NB4 (cell line): ENCODE measurements at places on chromosomes 4 and X.

DNA sequence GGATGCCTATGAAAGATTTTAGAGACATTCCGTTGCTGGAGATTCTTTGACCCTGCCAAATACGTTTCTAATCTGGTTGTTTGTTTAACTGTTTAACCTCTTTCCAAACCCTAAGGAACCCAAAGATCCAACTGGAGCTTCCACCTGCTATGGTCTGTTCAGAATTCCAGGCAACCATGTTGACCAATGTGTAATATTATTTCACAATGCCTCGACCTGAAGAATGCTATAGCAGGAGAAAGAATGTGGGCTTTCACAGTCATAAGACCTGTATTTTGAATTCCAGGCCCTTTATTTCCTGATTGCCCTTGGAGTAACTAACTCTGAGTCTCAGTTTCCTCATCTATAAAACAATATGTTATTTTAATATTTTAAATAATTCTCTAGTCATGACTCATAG is 90.8 kb downstream of the COL25A1 start:
- DNase-seq = no peak

DNA sequence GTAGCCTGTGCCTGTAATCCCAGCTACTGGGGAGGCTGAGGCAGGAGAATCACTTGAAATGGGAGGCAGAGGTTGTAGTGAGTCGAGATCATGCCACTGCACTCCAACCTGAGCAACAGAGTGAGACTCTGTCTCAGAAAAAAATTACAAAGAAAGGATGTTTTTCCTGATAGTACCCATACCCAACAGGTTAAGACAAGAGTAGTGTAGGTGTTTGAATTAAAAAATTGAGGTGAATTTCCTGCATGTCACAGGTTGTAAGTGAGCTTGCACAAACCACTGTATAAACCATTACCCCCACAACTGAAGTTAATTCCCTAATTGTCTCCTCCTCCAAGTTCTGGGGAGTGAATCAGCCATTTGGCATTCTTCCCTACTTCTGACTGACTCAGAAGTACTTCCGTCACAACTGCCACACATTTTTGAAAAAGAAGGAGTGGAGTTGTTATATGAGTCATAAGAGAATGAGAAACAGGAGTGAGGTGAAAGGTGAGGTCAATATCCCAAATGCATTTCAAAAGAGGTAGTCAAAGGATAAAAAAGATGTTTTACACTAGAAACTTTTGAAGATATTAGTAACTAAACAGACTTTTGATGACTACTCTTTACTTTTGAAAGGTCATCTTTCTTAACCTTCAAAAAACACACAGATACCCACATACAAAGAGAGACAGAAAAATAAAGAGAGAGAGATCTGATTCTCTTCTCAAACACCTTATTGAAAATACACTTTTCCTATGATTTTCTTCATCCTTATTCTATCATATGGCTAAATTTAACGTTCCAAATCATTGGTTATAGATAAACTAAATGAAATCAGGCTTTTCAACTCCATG is 134.5 kb downstream of the BTC start:
- DNase-seq = peak; percentile 20

GRCh38 chr4:150082241-150082640 is 4.0 kb downstream of the DCLK2 start:
- no peak for DNase-seq

- peak; percentile 35 for DNase-seq
Measured at GRCh38 chr4:127249066-127249766, 383.5 kb upstream of the INTU start.

GRCh38 chrX:8820910-8821527 is 19.8 kb upstream of the FAM9A start:
- DNase-seq = peak; percentile 18

- DNase-seq = no peak
Measured at GRCh38 chr4:165580351-165580905, 201.6 kb downstream of the CPE start.

- no peak for DNase-seq
Measured at GRCh38 chrX:48578661-48579128, 4.4 kb downstream of the RBM3 start.

DNA sequence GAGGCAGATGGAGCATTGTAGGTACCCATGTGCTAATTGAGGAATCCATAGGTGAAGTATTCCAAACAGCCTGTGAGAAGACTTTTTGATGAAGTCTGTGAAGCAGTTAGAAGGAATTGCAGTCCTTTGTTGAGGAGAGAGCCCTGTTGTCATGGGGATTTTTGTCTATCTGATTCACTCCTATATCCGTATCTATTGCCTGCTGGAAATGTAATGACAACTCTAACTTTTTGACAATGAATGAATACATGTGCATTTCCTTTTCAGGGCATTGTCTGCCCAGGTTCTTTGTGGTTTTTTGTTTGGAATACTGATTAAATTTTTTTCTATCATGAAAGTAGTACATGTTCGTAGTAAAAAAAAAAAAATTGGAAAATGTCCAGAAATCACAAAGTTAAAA is 31.1 kb downstream of the STK32B start:
- DNase-seq = no peak

- no peak for DNase-seq
Measured at GRCh38 chr4:62676962-62677361, 1476.8 kb downstream of the ADGRL3 start.

- DNase-seq = no peak
Measured at GRCh38 chr4:56870946-56871345, 36.8 kb upstream of the REST start.

GRCh38 chrX:117838581-117839331 is 277.9 kb downstream of the KLHL13 start:
- DNase-seq = no peak

DNA sequence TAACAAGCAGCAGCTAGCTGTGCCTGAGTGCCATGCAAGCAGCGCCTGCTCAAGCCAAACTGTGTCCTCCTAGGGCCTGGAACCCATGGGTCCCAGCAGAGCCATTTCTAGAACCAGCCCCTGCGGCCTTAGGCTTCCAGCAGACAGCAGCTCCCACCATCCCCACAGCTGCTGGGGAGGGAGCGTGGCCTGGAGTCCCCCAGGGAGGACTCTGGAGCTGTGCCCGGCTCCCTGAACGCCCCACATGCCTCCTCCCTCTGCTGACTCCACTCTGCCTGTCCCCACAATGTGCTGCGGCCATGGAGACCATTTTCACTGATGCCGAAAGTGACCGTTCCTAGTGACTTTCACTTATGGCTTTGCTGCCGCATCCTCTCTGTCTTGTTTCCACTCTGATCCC is 45.9 kb downstream of the GAK start:
- DNase-seq = no peak

DNA sequence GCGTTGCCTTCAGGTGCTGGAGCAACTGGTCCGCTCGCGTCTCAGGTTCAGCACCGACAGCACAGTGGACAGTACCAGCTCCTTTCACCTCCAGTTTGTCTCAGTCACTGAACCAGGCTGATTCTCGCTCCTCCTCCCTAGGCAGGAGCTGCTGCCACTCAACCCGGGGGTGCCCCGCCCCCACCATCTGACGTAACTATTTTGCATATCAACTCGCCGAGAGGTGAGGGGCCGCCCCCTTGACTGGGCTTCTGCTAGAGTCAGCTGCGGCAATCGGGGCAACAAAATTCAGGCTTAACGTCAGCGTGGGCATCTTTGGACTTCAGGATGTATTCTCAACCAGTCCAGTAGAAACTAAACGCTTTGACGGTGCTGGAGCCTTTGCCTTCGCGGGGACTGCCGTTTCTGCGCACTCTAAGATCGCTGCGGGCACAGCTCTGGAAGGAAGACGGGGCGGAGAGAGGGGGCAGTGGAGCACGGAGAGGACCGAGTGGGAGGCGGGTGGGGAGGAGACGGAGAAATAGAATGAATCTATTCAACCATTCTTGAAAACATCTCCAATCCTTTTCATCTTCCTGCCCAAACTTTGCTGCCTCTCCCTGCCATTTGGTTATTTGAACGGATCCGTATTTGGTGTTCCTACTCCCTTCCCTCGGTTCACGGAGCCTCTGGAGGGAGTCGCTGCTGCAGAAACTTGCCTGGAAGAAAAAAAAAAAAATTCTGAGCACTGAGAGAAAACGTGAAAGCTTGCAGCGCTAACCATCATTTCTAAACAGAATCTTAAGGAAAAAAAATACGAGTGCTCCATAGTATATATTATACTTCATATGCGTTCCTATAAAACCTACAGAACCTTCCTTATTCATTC is at the start of gene FSTL5:
TSS of gene FSTL5 (minus strand) at position 109 of the 868 bp plus-strand sequence. CDS start 52,604 bp downstream, outside the sequence.
- DNase-seq = peak; percentile 14

DNA sequence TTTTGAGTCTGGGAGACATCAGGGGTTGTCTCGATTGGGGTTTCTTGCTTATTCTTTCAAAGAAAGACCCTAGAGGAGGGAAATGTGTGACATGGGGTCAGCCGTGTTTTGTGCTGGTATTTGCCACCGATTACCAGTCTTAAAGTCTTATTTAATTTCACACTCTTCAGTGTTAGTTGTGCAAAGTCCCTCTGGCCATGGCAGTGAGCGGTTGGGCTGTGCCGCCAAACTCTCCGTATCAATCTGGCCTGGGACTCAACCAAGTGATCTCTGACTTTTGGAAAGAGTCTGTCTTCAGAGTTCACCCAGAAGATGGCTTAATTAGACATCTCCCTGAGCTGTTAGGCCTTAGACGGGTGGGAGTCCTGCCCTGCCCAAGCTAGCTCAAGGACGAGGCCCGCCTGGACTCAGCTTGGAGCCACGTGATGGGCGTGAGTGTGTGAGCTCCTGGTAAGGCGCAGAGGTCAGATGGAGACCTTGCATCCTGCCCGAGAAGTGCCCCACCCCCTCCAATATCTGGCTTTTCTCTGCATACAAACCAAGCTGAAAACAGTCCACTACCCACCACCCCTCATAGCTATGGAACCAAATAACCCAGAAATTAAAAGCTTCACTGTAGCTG is 3.8 kb upstream of the PITX2 start:
- DNase-seq = no peak

- DNase-seq = no peak
Measured at GRCh38 chrX:9033989-9034388, at the start of gene FAM9B. FAM9B (minus strand) TSS chrX:9034127; CDS start chrX:9032986, 1,141 bp downstream.

DNA sequence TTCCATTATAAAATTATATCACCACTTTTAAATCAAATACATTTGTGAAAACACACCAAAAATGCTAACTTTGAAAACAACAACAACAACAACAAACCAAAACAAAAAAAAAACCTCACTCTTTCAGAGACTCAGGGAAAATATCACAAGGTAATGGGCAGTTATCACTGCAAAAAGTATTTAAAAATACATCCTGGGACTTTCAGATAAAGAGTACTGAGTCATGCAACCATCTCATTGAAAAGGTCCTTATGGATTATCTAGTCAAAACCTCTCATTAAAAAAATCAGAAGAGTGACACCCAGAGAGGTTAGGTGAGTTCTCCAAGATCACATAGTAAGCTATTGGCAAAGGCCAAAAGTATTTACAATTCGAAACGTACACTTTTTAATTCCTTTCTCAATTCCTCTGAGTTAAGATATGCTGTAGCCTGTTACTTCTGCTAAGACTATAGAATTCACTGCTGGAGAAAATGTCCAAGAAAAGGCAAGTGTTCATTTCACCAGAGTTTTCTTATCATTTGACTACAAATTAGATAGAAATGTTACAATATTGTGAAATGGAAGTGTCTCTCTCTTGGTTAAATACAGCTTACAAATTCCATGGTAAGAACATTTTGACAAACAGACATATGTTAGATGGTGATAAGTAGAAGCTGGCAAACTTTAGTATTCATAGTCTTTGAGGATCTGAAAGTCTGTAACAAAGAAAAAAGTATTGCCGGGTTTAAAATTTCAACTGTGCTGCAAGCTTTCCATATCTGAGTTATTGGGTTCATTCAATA is 9.3 kb downstream of the STX18 start:
- DNase-seq = no peak

- DNase-seq = no peak
Measured at GRCh38 chr4:139582044-139582443, 26.0 kb upstream of the SETD7 start.

DNA sequence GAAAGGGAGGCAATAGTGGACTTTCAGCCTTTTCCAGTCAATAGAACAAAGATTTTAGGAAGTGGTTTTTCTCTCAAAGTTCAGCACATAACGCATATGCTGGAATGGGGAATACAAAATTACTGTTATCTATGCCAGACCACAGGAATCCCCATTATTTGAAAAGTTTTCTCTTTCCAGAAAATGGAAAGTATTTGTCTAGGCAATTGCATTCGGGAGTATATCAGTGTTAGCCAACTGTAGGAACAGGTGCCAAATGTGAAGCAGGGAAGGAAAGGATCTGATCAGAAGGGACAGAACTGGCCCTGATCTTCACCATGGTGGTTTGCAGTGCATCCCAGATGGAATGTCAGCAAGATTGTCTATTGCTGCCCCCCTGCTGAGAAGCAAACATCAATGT is 213.6 kb downstream of the CPE start:
- DNase-seq = no peak

- DNase-seq = no peak
Measured at GRCh38 chr4:88820698-88821415, 123.2 kb upstream of the NAP1L5 start.
